ENCODE measurements at places on chromosomes 3 and 15. TPM values are rescaled to one million over a fixed set of nuclear protein-coding genes. Genes with fewer than 3 reads are reported as not detected.

Gene CDAN1
- total RNA-seq = 9.7 TPM

Gene TEX55
- not detected for total RNA-seq

Gene GPR87
- not detected for total RNA-seq

Gene MKRN2OS
- total RNA-seq = not detected

Gene RNF168
- total RNA-seq = 21.7 TPM

Gene UBAP1L
- total RNA-seq = 3.3 TPM

Gene SENP8
- 2.4 TPM for total RNA-seq

Gene CISH
- total RNA-seq = 1.2 TPM

Gene TPRA1
- total RNA-seq = 29.5 TPM

Gene KBTBD8
- total RNA-seq = 3.8 TPM

Gene PLAAT1
- under 0.01 TPM for total RNA-seq

Gene GPR62
- not detected for total RNA-seq

Gene ATP10A
- 32.9 TPM for total RNA-seq

Gene THSD4
- 15.6 TPM for total RNA-seq

Gene CCDC66
- total RNA-seq = 48.0 TPM

Gene CP
- 0.88 TPM for total RNA-seq

Gene CCPG1
- 209 TPM for total RNA-seq
